ENCODE measurements at places on chromosomes 1 and 21.

- no peak for DNase-seq
These were observed 161.2 kb downstream of the NCAM2 start for GRCh38 chr21:21159253-21159899.

DNA sequence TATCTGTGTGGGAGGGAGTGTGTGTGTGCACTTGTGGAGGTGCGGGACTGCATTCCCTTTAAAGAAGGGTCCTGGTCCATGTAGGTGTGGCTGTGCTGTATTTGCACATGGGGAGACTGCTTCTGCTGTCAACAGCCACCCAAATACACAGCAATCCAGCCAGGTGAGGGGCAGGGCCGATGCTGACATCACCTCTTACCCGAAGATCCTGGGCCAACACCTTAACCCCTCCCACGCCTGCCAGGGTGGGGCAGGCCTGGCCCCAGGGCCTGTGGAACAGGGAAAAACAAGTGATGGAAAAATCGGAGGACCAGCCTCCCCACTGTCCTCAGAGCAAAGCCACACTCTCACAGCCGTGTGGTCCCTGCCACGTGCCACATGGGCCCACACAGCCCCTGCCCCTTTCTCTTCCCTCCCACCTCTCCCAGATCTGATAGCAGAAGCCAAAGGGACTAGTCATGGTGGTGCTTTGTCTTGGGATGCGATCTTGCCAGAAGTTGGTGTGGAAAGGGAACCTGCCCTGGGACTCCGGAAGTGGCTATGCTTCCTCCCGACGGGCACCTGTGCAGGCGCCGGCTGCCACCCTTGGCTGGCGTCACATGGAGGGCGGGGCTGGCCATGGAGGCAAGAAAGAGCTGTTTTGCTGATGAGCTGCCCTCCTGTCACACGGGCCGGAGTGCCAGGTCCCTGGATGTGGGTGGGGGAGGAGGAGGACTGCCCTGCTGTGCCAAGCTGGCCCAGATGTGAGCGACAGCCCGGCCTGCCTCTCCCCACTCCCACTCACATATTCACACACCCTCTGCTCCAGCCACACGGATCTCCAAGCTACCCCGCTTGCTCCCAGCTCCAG, 7.8 kb upstream of the CASZ1 start:
- DNase-seq = no peak

DNA sequence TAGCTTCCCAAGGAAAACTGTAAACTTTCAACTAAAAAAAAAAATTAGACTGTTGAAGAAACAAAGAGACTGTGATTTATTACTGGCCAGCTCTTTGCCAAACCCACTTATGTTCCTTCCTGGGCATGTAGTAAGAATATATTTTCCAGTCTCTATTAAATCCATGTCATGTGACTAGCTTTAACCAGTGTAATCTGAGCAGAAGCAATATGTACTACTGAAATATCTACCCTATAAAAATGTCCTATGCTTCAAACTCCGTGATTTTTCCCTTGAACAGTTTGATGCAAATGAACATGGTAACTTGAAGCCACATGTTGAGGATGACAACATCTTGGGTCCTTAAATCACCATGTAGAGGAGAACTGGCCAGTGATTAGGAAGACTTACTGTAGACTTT, 144.5 kb downstream of the NTMT2 start:
- no peak for DNase-seq

GRCh38 chr21:32256251-32256650, 22.6 kb downstream of the MIS18A start:
- DNase-seq = no peak

- DNase-seq = no peak
These were observed 80.3 kb downstream of the TTC3 start for GRCh38 chr21:37153196-37153934.

- no peak for DNase-seq
These were observed 10.9 kb downstream of the CLCA4 start for GRCh38 chr1:86557739-86558138.

DNA sequence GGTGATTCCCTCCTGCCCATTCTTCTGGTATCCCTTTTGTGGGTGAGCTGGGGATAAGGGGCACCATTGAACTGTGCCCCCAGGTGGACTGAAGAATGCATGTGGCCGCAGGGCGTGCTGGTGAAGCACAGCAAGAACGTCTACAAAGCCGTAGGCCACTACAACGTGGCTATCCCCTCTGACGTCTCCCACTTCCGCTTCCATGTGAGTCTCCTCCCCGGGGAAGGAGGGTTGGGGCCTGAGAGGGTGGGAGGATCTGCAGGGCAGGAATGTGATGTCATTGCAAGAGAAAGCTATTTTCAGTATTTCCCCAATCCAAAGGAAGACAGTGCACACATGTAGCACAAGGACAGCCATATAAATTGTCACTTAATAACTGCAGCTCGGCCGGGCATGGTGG, 7.5 kb upstream of the KPNA6 start:
- DNase-seq = no peak

- no peak for DNase-seq
These were observed 55.0 kb downstream of the FCRL5 start for GRCh38 chr1:157497284-157497683.

GRCh38 chr1:37162059-37162458, 127.7 kb upstream of the GRIK3 start:
- DNase-seq = no peak

GRCh38 chr1:179953974-179954492, 577 bp upstream of the CEP350 start:
- DNase-seq = no peak

- DNase-seq = no peak
These were observed 6.0 kb downstream of the FOXJ3 start for GRCh38 chr1:42328916-42329496.

GRCh38 chr1:192453360-192453992, 122.1 kb upstream of the RGS1 start:
- no peak for DNase-seq

DNA sequence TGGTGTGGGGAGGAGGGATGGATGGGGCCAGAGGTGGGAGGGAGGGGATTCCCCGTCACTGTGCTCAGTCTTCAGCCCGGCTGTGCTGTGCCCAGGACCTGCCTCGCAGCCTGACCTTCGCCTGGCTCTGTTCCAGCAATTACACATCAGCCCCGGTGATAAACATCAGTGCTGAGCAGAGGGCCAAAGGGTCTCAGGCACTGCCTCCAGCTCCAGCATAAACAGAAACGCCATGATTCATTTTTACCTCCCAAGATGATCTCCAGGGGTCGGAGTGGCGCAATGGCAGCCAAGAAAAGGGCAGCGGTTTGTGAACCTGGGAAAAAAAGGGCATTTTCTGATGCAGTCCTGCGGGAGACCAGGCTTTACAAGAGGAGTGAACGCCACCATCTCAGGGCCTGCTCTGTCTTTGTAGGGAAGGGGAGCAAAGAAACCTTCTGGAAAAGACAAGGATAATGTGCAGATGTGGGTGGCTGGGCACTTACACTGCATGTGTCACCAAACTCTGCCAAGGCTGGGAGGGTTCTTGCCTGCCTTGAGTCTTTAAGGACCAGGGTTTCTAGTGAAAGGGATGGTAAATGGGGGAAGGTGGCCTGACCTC, 28.1 kb downstream of the SHISA4 start:
- DNase-seq = no peak

GRCh38 chr1:234759888-234760287, 149.9 kb upstream of the IRF2BP2 start:
- DNase-seq = no peak

DNA sequence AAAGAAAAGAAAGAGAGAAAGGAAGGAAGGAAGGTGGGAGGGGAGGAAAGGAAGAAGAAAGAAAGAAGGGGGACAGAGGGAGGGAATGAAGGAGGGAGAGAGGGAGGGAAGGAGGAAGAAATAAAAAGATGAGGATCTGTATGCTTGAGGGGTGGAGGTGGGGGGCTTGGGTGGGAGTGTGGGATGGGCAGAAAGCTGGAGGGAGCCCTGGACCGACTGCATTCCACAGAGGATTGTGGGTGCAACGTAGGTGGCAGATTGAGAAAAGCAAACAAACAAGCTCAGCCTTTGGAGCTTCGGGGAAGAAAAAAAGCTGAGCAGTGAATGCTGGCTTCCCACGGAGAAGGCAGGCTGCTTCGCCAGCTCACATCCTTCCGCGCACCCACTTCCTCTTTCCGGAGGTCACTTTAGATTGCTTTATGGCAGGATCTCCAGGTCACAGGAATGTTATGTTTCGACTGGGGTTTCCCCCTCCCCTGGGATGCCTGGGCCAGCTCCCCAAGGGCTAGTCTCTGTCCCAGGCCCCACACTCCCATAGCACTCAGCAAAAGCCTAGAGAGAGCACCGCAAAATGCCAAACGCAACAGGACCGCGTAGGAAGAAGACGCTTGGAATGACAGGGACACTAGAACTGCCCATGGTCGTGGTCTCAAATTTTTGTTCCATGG, 20.7 kb upstream of the LGALS8 start:
- no peak for DNase-seq

All from vagina (tissue), 2 donors.